ENCODE measurements at places on chromosomes 6 and 20.

GRCh38 chr20:34337982-34338726, 24.9 kb upstream of the ITCH start:
- DNase-seq = no peak

DNA sequence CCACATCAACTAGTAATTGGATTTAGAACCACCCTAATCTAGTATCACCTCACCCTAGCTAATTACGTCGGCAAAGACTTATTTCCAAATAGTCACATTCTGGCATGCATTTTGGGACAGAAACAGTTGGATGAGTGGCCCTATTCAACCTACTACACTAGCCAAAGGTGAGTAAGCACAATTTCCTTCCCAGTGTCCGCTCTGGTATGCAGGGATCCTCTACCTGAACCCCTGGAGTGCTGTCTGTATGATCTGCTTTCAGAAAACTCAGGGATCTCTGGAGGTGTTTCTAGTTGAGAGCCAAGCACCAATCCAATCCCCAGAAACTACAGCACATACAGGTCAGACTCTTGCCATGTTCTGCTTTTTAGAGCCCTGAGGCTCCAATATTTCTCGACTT, 717.4 kb upstream of the MANEA start:
- DNase-seq = no peak

DNA sequence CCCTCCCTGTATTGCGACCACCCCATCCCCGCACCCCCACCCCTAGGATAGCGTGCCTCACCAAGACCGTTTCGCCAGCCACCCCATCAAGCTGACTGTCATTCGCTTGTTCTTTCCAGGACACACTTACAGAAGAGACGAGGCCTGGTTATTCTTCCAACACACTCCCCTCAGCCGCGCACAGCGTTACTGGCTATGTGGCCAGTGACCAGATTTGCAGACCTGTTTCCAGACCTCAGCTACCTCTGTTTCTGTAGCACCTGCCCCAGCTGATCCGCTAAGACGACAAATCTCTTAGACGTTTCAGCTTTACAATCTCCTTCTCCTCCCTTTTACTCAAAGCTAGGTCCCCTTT, 26.1 kb downstream of the HLA-F start:
- no peak for DNase-seq

- peak; percentile 1 for DNase-seq
These were observed 34.7 kb upstream of the LAMA4 start for GRCh38 chr6:112289038-112289566.

DNA sequence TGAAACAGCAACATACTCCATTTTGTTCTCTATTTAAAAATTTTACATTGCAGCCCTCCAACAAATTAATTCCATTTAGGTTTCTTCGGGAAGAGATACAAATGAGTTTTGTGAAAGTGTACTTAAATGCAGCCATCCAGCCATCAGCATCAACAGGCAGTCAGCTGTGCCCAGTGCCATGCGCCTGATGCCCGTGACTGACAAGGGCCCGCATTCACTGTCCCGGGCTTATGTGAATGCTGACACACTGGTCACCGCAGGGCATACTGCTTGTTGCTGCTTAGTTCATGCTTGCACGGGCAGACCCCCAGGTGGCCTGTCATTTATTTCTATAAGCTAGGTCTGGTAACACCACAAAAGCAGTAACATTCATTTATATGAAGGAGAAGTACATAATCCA, 224.9 kb upstream of the QKI start:
- DNase-seq = no peak

GRCh38 chr6:170561555-170561954, 7.4 kb downstream of the TBP start:
- no peak for DNase-seq

DNA sequence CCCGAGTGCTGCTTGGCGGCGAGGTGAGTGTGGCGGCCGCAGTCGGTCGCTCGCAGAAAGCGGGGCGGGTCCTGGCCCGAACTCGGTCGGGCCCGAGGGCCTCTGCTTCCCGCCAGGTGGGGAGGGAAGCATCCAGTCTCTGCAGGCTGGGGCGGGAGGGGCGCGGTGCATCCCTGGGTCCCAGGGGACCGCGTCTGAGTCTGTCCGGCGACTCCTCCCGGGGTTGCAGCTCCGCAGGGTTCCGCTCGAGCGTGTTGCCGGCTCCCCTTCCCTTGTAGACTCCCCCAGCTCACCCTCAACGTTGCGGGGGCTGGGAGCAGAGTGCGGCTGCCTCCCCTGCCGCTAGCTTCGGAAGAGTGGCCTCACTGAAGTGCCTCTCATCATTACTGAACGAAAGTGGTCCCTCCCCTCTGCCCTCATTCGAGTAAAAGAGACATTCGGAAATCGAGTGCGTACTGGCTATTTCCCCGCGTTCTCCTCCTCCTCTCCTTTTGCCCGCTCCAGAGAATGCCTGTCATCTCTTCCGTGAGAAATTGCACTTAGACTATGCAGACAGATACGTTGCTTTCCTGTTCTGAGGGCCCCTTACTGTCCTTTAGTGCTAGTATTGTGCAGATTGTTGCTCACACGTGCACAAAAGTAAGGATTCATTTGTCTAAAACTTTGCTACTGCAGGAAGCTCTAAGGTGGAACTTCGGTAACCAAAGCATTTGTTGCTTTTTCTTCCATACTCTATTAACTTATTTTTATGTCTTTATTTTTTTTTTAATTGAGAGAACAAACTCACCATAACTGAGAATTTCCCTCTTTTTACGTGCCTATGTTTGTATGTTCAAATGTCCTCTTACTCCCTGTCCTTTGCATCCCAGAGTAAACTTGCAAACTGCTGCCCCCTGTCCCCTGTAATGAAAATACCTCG, 751 bp downstream of the MAP3K4 start:
- peak; percentile 56 for DNase-seq

- DNase-seq = no peak
These were observed 14.4 kb downstream of the SRPK1 start for GRCh38 chr6:35906499-35906846.

- DNase-seq = no peak
These were observed 152.1 kb downstream of the TAF4 start for GRCh38 chr20:61913423-61914225.

GRCh38 chr20:60754856-60755255, 497.2 kb upstream of the CDH4 start:
- no peak for DNase-seq

GRCh38 chr20:10793766-10794165, 120.0 kb upstream of the JAG1 start:
- DNase-seq = peak; percentile 60

DNA sequence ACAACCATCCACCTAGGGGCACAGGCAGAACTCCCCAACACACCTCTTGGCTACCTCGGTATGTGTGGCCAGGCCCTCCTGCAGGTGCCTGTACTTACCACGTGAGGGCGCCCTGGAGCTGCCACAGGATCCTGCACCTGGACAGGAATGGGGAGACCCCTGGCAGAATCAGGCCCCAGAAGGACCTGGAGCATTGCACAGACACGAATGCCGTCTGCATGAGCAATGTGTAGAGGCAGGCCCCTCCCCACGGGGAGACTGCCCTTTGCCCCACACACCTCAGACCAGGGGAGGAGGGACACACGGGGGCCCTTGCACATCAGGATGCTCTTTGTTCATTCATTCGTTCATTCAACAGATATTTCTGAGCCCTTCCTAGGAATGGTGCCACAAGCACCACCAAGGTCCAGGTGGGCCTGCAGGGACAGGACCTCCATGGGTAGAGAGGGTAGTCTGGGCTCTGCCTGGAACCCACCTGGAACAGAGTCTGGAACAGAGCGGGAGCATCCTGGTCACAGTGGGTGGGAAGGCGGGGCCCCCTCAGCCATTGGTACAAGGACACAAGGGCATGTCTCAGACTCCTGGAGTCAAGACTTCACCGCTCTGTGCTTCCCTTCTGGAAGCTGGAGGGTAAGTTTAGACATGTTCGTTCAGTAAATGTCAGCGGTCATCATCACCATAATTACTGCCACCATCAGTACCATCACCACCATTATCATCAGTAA, 32.3 kb downstream of the YTHDF1 start:
- peak; percentile 48 for DNase-seq

- DNase-seq = no peak
These were observed 900.9 kb downstream of the QKI start for GRCh38 chr6:164315376-164315775.

- DNase-seq = no peak
These were observed 140.3 kb upstream of the EYA4 start for GRCh38 chr6:133100865-133101264.

GRCh38 chr6:161356167-161356854, 82.5 kb upstream of the AGPAT4 start:
- DNase-seq = no peak

DNA sequence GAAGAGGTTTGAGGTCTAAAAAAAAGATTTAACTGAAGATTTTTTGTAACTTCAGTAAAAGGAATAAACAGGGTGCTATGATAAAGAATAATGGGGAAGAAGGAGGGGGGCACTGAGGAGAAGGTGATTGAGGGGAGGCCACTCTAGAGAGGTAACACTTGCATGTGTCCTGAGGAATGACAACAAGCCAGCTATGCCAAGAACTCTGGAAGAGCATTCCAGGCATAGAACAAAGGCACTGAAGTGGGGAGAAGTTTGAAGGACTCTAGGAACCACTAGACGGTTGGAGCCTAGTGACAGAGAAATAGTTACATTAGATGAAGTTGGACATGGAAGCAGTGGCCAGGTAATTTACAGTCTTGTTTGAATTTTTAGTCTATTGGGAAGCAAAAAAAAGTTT, 10.8 kb upstream of the SF3B5 start:
- no peak for DNase-seq

GRCh38 chr6:129029778-129030177, 146.8 kb downstream of the LAMA2 start:
- DNase-seq = no peak

GRCh38 chr6:134543128-134543527, 225.2 kb upstream of the SGK1 start:
- no peak for DNase-seq

- no peak for DNase-seq
These were observed 108.7 kb downstream of the NCOA3 start for GRCh38 chr20:47610247-47610944.
